MV-4-11 (cell line): ENCODE measurements at places on chromosomes 13 and 19.

DNA sequence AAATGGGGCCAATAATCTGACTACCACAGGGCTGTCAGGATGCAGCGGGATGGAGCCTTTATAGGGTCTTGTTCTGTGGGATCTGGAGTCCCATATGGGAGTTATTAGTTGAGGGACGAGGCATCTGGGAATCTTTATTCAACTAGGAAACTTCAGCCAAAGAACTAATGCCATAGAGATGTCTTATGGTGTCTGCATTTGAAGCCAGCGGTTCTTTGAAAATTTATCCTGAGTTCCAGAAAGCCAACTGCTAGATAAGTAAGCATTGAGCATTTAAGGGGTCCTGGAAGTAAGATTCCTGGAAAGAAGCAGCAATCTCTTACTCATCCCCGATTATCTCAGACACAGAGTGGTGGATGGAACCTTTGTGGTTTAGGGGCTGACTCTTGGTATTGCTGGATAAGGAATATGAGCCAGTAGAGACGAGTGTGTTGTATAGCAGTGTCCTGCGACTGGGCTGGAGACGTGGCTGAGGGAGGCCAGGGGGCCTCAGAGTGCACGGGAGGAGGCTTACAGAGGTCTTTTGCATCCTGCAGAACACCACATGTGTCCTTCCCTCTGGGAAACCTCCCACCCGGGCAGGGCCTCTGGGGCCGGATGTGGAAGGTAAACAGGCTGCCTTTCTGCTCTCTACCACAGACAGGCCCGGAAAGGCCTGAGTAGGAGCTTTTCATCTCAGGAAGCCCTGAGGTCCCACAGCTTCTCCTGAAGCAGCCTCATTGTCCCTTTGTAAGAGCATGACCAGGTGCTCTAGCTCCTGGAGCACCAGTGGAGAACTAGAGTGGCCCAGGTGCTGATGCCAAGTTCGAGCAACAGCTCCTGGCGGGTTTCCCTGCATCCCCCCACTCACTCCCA is 28.8 kb downstream of the ACTN4 start:
- no peak for DNase-seq

GRCh38 chr13:113654175-113654560 is 3.8 kb downstream of the ATP4B start:
- no peak for DNase-seq

GRCh38 chr19:5678071-5678718 is 2.1 kb downstream of the MICOS13 start:
- DNase-seq = no peak

DNA sequence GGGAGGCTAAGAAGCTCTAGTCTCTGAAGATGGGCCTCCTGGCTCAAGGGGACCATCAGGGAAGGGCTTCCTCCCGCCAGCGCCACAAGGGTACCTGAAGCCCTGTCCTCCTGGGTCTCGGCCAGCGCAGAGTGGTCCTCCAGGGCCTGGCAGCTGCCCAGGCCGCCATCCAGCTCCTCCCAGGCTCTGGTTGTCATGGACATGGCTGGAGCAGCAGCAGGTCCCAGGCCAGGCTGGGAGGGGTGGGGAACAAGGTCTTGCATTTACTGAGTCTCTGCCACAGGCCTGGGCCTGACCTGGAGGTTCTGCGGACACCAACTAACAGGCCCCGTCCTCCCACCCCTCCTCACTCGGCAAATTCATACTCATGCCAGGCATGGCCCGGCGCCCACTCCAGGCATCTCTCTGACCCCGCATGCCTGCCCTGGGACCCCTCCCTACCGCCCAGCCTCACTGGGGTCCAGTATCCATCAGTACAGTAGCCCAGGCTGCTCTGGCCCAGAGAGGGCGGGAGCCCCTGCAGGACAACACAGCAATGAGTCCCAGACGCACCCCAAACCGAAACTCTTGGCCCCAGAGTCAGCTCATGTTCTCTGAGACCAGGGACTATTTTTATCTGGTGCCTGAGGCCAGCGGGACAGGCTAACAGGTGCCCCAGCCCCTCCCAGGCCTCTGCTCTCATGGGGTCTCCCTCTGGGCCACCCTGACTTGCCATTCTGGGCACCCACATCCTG is 938 bp downstream of the JSRP1 start:
- no peak for DNase-seq

DNA sequence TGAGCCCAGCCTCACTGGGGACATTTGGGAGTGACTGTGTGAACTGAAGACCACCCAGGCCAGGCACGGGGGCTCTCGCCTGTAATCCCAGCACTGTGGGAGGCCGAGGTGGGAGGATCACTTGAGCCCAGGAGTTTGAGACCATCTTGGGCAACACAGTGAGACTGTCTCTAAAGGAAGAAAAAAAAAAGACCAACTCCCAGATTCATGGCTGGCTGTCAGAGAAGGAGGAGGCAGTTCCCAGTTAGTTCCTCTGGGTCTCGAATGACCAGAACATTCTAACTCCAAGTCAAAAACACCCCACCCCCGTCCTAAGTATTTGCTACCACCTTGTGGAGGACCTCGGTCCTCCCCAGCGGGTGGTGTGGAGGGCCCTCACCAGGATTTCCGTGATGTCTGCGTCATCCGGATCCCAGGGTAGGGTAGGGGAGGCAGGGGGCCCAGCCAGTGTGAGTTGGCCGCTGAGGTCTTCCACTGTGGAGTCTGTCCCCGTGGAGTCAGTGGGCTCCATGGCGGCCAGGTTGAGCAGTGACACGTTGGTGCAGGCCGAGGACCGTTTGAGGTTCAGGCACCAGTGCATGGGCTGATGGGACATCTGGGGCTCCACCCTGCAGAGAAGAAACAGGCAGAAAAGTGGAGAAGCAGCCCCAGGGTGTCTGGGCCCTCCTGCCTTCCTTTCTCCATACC is 1.3 kb downstream of the TSKS start:
- DNase-seq = peak; percentile 81
